Right renal pelvis (tissue), 4 donors: ENCODE measurements at places on chromosomes 11 and 22. TPM values are rescaled to one million over a fixed set of nuclear protein-coding genes. Genes with fewer than 3 reads are reported as not detected.

The DCDC1 gene
- 5.7 TPM for polyA plus RNA-seq

The H19 gene
- 3,802 TPM for polyA plus RNA-seq

The CHST1 gene
- 7.1 TPM for polyA plus RNA-seq

The TRPC6 gene
- polyA plus RNA-seq: 9.0 TPM

The ASCC2 gene
- 42.1 TPM for polyA plus RNA-seq

The MMP12 gene
- polyA plus RNA-seq: 3.1 TPM

The FAM181B gene
- 3.4 TPM for polyA plus RNA-seq
